ENCODE measurements at places on chromosomes 5 and 9.

- no peak for DNase-seq
Observed at GRCh38 chr5:81802625-81803024, 51.7 kb upstream of the SSBP2 start.

DNA sequence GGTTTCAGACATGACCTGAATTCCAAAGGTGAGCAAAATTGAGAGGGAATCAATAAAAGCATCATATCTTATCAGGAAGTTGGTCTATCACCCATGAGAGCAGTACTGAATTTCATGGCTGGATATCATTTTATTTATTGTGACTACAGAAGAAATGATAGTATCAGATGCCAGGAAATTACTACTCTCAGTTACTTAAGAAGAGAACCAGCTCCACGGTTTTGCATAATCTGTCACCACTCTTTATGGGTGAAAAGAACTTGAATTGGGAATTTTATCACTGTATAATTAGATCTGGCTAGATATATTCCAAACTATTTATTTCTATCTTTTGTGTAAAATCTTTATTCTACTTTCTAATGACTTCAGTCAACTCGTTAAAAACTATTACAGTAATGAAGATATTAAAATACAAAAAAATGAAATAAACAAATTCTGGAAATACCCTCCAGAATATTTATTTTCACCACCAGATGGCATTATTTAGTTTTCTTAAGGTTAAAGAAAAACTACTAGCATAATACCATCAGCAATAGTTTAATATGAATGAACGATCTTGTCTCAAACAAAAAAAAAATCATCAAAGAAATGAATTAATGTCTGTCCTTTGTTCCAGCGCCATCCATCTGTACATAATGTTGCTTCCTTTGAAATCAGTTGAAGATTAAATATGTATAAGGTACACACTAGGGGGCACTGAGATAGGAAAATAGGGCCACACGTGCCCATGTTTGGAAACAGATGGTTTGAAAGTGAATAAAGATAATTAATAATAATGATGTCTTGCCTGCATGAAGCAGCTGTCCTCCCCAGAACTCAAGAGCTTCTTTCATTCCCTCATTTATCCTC, 84.7 kb upstream of the SLCO6A1 start:
- DNase-seq = no peak

- DNase-seq = no peak
Observed at GRCh38 chr5:38483805-38484398, 72.5 kb downstream of the LIFR start.

DNA sequence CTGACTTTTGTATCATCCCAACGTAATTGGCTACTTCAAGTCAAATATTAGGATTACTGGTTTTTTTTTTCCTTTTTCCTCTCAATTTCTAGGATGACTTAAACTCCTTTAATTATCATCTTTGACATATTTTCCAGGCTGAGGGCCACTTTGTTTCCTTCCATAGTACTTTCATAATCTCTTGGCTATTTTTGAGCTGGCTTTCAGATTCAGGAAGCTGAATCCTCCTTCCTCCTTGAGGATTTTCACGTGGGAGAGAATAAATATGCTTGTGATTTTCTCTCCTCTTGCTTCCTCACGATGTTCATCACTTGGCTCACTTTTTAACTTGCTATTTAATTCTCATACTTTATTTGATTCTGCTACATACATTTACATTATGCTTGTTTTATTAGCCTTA, 88.1 kb downstream of the ITGA1 start:
- no peak for DNase-seq

GRCh38 chr9:93231121-93231694, 47.3 kb downstream of the WNK2 start:
- no peak for DNase-seq

DNA sequence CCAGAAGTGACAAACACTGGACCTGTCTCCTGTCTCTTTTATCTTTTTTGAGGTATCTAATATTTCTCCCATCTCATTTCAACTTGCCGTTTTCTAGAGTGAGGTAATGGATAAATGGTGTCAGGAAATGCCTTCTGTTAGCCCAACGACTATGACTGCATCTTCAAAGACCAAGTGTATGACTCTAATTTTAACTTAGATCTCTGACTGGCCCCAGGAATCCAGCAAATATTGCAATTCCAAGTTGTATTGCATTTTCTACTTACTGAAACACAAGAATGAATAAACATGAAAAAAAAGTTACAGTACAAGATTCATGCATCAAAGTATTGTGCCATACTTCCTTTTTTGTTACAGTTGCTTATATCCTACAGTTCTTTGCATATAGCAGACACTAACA, 26.3 kb downstream of the SLC28A3 start:
- no peak for DNase-seq

- DNase-seq = no peak
Observed at GRCh38 chr5:148790545-148791333, 35.7 kb upstream of the ADRB2 start.

- no peak for DNase-seq
Observed at GRCh38 chr5:114789773-114790402, 379.8 kb downstream of the TRIM36 start.

DNA sequence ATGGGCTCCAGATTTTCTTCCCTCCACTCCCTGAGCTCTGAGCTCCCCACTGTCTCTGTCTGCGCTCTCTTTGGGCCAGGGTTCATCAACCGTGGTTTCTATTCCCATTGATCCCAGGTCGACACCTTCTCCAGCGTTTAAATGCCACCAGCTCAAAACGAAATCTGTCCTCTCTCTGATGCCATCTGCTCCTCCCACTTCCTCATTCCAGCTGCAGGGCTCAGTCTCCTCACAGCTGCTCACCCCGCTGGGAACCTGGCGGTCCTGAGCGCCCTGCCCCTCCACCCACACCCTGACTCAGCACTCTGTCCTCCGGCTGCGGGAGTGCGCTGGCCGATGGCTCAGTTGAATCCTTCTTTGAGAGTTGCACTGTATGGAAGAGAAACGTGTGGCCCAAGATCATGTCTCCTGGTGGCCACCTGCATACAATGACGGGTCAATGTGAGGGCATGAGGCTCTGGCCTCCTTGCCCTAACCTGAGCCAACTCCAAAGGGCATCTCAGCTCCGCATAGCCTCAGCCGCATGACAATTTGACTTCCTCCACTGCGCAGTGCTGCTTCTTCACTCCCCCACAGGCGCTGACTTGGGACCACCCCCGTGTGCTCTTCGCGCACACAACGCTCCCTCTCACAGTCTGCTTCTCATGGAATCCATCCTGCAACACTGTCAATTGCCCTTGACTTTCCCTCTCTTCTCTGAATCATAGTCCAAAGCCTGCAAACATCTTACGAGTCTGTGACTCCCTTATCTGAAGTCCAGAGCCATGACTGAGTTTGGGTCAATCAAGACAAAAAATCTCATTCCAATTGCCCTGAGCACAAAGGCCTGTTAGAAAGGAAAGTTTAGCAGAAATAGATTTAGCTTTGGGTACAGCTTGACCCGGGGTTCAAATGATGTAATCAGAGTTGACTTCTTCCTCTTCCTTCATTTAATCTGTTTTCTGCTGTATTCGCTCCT, 82.4 kb downstream of the PTCH1 start:
- no peak for DNase-seq

DNA sequence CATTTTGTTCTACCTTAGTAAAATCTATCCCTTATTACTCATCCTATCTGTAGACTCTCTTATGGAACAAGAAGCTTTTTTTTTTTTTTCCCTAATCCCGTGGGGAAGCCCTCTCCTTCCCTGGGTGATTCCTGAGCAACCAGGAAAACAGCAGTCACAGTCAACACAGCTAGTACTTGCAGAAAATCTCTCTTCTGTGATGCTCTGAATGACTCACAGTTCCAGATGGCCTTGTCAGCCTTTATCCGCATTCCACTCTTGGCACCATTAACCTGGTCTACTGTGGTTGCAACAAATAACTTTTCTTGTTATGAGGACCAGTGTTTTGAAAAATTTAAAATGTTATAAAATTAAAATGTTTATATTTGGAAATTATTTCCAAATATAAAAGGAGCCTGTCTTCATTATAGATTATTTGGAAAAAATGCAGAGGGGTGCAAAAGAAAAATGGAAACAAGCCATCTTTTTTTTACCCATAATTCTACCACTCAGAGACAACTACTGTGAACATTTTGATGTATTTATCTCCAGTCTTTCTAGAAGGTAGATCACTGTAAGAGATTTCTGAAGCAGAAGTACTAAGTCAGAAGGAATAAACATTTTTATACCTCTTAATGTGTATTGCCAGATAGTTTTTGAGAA, 486.7 kb downstream of the RAB3C start:
- DNase-seq = no peak

DNA sequence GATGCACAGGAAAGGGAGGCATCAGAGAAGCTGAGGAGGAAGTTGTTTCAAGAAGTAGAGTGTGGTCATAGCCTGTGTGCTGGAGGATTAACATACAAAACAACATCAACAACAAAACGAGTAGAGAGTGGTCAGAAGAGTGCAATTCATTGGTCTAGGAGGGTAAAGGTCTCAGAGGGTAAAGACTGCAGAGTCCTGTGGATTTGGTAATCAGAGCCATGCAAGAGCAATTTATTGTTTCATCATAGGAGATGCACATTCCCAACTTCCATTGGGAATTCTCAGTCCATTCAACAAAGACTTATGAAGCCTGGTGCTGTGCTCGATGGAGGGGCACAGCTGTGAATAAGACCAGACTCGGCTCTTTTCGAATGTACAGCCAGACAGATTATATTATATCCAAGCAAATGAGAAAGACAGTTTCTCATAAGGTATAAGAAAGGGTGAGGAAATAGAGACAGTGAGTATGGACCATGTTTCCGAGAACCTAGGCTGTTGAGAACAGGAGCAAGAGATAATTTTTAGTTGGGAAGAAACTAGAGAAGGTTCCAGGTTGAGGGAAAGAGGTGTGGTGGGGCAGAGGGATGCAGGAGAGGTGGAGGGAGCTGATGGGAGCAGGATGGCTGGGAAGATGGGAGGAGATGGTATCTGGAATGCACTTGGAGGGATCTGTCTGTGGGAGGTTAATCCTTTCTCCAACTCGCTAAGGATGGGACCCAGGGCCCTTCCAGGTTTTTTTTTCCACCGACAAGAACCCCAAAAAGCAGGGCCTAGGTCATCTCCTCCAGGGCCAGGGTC, 7.9 kb upstream of the MYORG start:
- DNase-seq = no peak

GRCh38 chr5:173430394-173430793, 102.2 kb upstream of the STC2 start:
- DNase-seq = no peak

DNA sequence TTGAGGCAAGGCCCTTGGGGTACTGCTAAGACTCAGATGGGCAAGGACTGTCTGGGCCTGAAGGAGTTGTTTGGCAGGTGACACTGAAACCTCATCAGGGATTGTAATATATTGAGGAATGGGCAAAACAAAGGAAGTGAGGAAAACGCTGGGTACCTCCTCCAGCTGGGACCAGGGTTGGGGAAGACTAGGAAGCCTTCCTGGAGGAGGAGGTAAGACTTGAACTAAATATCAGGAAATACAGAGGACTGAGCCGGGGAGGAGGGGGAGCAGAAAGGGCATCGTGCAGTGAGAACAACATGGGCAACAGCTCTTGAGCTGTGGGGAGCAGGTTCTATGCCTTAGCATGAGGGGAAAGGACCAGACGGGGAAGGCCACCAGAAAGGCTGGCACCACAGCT, 144.0 kb downstream of the GABBR2 start:
- DNase-seq = no peak

GRCh38 chr9:90821697-90822096, 20.1 kb downstream of the SYK start:
- DNase-seq = no peak

DNA sequence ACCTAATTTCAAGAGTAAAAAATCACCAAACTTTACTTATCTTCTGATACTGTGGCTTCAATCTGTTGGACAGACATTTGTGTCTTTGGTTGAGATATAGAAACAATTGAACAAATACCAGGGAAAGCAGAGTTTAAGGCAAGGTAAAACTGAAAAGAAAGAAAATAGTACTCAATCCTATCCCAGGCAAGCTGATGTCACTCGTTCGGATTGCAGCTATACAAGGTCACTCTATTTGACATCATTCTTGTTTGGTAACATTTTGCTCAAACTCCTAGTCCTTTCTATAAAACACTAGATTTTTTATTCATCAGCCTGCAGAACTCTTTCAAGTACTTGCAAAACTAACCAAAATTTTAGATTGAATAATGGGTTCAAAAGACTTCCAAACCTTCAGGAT, 91.9 kb upstream of the ANKRD55 start:
- DNase-seq = no peak

- peak; percentile 24 for DNase-seq
Observed at GRCh38 chr9:130707225-130707976, 13.8 kb downstream of the EXOSC2 start.

GRCh38 chr5:16418471-16418922, 47.1 kb downstream of the ZNF622 start:
- DNase-seq = no peak

GRCh38 chr9:132142924-132143323, 18.9 kb upstream of the NTNG2 start:
- DNase-seq = no peak

GRCh38 chr5:50863534-50864170, 197.2 kb downstream of the PARP8 start:
- no peak for DNase-seq

- no peak for DNase-seq
Observed at GRCh38 chr5:180605554-180606214, 14.4 kb upstream of the SCGB3A1 start.

GRCh38 chr5:50653946-50654345, 12.5 kb upstream of the PARP8 start:
- peak; percentile 13 for DNase-seq

DNA sequence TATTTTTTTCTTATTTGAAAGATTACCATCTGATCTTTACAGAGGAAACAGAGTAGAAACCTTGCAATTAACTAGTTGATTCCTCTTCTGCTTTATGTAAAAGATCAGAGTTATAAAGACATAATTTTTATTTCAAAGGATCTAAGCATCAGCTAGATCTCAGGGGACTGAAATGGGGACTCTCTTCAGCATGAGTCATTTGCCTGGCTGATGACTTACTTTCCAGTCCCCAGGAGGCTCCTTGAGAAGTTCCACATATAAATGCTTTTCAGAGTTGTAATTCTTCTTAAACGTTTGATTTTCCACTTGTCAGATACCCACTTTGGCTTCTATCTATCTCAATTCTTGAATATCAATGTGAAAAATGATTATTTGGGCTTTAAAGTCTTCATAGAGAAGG, 389.4 kb downstream of the RAB3C start:
- DNase-seq = no peak

DNA sequence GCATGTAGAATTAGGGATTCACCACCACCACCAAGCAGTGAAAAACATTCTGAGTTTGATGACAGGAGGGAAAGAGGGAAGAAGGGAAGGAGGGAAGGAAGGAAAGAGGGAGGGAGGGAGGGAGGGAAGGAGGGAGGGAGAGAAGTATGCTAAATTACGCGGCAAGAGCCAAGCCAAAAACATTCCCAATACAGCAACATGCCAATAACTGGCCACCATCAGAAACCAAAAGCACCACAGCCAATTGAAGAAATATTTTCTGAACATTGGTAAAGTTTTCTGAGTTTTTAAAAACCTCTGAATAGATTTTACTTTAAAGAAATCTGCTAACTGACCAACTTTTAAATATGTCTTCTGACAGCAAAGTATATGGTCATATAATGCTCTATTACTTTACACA, 36.0 kb downstream of the FNIP1 start:
- no peak for DNase-seq

Measured in GM06990 (cell line).